ENCODE measurements at places on chromosomes 13 and 19. TPM values are rescaled to one million over a fixed set of nuclear protein-coding genes. Genes with fewer than 3 reads are reported as not detected.
A peak's percentile ranks its signal among the peaks of the same experiment; 100 is the strongest.

DNA sequence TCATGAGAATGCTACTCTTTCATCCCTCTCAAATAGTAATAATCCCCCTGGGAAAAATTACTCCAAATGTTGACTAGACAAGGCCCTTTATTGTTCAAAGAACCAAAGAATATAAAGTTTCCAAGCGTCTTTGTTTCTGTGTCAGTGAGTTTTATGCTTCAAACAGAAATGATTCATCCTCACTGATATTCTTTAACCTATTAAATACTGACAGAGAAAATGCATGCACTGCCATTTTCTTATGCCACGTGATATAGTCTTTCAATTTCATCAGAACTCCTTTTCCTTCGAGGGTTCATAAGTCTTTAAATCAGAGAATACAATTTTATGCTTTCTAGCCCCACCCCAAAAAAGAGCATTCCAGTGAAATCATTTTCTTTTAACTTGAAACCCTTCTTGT is 211.6 kb downstream of the SHISA2 start:
- DNase-seq = no peak

The LRRC25 gene
- 2.9 TPM for total RNA-seq

GRCh38 chr19:48962849-48963165 is 2.3 kb upstream of the FTL start:
- DNase-seq = no peak

The CEACAM4 gene
- total RNA-seq = 0.52 TPM

DNA sequence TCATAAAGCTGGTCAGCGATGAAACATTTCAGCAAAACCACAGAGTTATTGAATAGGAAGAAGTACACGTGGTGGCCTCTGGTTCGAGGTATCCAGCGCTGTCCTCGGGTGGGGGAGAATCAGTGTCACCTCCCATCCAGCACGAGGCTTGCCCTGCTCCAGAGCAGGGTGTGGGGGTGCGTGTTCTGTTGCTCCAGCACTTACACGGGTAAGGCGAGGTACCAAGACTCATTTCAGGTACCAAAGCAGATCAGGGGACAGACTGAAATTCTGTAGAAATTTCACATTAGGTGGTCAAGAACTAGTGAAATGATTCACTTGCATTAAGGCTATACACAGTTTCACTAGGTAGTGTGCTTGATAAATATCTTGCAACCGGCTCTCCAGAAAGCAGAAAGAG is 164.2 kb upstream of the SOX1 start:
- no peak for DNase-seq

DNA sequence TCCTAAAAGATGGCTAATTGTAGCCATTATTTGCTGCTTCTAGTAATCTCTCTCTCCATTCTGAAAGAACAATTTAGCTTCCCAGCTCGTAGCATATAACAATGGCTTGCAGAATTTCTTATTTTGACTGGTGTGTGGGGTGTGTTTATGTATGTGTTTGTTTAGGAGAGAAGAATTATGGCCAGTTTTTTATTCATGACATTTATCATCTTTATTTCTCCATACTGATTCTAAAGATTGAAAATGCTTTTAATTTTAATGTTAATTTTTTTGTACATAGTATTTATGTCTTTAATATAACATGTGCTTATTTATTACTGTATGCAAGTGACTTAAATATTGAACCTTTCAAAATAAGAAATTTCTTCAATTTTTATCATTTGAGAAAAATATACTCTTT is 115.8 kb upstream of the TMTC4 start:
- no peak for DNase-seq

The DDX49 gene
- 22.2 TPM for total RNA-seq

DNA sequence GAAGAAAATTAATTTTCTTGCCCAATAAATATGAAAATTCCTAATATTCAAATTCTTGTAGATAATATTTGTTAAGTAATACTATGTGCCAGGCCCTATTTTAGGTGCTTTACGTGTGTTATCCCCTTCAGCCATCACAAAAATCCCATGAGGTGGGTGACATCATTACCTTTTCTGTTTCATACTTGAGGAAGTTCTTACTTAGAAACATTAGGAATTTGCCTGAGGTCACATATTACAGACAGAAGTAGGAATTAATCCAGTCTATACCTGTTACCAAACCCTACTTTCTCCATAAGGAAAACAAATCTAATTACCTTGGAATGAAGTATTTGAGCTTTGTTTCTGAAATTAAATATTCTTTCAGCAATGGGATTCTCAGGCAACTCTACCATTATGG is 336.1 kb downstream of the GPC6 start:
- no peak for DNase-seq

- no peak for DNase-seq
Observed at GRCh38 chr13:97798836-97799235, 154.6 kb upstream of the IPO5 start.

The PCP2 gene
- total RNA-seq = 6.5 TPM

DNA sequence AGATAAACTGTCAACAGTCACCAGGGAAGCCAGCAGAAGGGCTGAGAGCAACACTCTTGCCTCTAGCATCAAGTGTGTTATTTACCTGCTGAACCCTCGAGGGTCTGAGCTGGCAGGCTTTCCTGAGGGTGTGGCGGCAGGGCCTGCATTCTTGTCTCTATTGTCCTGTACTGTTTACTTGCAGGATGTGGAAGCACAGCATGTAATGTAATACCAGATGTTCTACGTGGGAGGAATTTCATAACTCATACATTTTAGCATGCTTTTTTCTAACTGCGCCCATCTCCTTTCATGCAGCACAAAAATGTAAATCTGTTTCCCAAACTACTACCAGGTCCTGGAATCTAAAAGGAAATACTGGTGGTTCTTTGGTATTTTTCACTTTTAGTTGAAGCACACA is 153.1 kb downstream of the RGCC start:
- DNase-seq = peak; percentile 56

DNA sequence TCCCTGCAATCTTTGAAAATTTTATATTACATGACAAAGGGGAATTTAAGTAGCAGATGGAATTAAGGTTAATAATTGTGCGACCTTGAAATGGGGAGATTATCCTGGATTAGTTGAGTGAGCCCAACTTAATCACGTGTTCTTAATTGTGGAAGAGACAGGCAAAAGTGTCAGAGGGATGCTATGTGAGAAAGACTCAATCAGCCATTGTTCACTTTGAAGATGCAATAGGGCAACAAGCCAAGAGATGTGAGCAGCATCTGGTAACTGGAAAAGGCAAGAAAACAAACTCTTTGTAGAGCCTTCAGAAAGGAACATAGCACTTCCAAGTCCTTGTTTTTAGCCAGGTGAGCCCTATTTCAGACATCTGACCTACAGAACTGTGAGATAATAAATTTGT is 247.7 kb downstream of the SLITRK1 start:
- DNase-seq = no peak

The KIR3DL1 gene
- not detected for total RNA-seq

The TSSK6 gene
- total RNA-seq = 0.67 TPM

The ZNF284 gene
- total RNA-seq = 1.8 TPM

- DNase-seq = peak; percentile 48
Observed at GRCh38 chr19:38386971-38387549, 774 bp downstream of the GGN start.

- no peak for DNase-seq
Observed at GRCh38 chr13:51137250-51137649, 26.2 kb upstream of the C13orf42 start.

GRCh38 chr13:44015811-44016210 is 136.1 kb downstream of the LACC1 start:
- DNase-seq = no peak

- DNase-seq = no peak
Observed at GRCh38 chr13:31521435-31521834, 217.9 kb upstream of the RXFP2 start.

- DNase-seq = no peak
Observed at GRCh38 chr13:103876571-103876970, 810.4 kb upstream of the SLC10A2 start.

The SLC25A41 gene
- total RNA-seq = 0.25 TPM

DNA sequence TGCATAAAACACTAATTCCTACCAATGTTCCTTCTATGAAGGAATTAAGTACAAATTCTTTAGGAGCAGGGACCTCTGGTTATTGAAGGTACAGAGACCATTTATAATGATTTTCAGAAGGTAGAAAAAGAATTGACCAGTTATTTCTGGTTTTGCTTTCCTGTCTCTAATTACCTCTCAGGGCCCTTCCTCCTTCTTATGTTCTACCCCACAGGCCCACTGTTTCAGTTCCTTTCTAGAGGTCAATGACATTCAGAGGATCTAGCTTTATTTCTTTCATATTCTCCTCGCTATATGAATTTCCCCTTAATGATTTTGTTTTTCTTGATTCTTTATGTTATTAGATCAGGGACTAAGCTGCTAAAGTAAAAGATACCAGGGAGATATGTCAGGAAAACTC is 345.0 kb upstream of the SPRY2 start:
- no peak for DNase-seq

GRCh38 chr13:60152114-60152513 is 11.6 kb downstream of the DIAPH3 start:
- no peak for DNase-seq

The PAK4 gene
- total RNA-seq = 17.4 TPM

DNA sequence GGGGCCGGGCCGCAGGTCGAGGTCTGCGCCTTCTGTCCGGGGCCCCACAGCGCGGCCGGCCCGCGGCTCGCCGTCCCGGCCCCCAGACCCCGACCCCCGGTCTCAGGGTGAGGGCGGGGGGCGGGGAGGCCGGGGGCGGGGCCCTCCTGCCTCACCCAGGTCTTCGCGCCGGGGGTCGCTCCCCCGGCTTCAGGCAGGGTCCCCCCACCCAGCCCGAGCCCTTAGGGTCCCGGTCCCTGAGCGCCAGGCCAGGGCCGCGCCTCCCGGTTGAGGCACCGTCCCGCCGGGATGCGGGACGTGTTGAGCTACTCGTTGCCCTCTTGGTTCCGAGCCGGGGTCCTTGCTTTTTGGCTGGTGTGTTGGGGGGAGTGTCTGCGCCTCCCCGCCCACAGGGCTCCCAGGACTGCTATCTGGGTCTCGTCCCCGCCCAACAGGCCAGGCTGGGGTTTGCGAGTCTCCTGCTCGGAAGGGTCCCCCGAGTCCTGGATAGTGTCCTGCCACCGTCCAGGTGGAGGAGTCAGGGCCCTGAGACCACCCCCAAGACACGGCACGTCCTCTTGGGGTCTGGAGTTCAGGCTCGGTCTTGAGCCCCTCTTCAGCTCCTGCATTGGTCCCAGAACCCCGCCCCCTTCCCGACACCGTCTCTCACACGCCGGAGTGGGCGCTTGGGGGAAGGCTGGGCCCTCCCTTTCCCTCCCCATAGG is 452 bp downstream of the PIAS4 start:
- peak; percentile 48 for DNase-seq

DNA sequence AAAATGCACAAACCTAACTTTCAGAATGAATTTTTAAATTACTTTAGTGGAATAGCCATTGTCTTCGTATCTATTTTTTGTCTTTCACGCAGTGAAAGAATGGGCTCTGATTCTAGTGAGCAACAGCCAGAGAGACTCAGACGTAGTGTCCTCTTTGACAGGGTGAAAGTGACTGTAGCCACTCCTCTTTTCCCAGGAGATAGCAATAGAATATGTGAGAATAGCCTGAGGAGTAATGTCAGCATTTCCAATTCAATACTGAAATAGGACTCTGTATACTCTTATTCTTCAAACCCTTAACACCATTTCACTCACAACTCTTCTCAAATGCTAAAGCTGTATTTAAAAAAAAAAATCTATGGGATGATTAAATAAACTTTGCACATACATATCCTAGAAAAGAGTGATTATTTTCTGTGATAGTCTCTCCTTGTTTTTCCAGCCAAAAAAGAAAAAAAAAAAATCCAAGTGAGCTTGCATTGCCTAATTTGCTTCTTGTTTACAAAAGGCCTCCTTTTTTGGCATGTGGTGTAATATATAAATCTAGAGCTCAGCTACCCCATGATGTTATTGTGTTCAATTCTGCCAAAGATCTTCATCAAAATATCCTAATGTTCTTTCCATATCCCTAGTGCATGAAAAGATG is 626.1 kb upstream of the SLITRK6 start:
- no peak for DNase-seq

DNA sequence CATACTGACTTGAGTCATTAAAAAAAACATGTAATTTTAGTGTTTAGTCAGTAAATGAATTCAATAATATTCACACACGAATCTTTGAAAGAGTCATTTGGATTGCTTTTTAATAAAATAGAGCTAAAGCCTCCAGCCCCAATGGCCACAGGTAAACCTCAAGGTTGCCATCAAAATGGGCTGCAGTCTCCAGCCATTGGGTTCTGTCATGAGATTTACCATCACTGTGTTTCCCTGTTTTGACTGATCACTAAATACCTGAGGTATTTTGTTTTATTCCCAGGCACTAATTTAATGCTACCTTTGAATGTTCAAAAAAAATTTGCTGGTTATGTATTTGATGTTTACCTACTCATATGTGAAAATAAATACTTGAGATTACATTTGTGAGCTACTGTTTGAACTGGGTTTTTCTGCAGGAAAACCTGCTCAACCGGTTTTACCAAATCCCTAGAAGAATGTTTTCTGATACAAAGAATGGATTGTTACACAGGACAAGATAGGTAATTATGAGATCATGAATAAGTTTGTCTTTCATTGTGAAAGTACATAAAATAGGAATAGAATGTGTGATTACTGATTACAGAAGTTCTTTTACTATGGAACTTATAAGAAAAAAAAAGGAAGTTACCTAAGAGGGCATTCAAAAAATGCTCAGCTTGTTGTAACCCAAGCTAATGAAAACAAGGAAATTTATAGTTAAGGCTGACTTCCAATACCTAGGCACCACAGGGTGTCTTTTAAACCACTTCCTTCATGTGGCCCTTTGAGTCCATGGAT is 391.3 kb downstream of the EFNB2 start:
- no peak for DNase-seq

- no peak for DNase-seq
Observed at GRCh38 chr19:13122275-13122878, 4.3 kb downstream of the NACC1 start.

The PSG4 gene
- not detected for total RNA-seq

DNA sequence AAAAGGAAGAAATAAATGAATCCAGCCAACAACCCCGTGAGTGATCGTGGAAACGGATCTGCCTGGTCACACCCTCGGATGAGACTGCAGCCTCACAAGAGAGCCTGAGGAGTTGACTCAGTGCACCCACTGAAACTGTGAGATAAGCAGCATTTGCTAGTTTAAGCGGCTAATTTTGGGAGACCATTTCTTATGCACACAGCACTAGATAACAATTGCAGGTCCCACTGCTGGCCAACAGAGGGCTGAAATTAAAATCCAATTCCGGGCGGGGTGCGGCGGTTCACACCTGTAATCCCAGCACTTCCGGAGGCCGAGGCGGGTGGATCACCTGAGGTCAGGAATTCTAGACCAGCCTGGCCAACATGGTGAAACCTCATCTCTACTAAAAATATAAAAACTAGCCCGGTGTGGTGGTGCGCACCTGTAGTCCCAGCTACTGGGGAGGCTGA is 3.6 kb downstream of the UQCR11 start:
- DNase-seq = no peak

DNA sequence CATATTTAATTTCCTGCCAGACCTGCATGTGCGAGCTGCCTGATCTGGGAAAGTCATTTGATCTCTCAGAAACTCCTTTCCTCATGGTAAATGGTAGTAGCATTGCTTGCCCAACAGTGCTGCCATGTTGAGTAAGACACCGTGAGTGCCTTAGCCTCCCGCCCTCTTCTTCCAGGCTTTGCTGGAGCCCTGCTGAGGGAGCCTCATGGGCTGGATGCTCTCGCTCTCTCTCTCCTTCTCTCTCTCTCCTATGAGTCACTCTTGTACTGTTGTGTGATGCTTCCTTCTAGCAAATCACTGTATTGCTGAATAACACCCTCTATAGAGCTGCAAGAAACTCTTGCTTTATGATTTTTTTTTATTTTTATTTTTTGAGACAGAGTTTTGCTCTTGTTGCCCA is 365.5 kb downstream of the UQCRFS1 start:
- DNase-seq = no peak

Data from left ventricle myocardium superior (tissue), 1 donor.